ENCODE measurements at places on chromosomes 4 and X.
A peak's percentile ranks its signal among the peaks of the same experiment; 100 is the strongest.

DNA sequence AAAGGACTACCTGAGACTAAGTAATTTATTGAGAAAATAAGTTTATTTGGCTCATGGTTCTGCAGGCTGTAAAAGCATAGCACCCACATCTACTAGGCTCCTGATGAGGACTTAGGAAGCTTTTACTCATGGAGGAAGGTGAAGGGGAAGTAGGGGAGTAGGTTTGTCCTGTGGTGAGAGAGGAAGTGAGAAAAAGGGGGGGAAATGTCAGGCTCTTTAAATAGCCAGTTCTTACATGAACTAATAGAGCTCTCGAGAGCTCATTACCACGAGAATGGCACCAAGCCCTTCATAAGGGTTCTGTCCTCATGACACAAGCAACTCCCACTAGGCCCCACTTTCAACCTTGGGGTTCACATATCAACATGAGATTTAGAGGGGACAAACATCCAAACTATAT is 125.5 kb upstream of the NRK start:
- H3K4me3 ChIP-seq, result no peak overlapping the region
- no peaks in the 10 kb centered on the region for H3K36me3 ChIP-seq
- no peaks in the 10 kb centered on the region for H3K27me3 ChIP-seq
- H3K4me1 ChIP-seq, result no peaks in the 10 kb centered on the region
- H3K27ac ChIP-seq, result no peak overlapping the region
- no peak for DNase-seq

- no peaks in the 10 kb centered on the region for H3K27me3 ChIP-seq
- H3K36me3 ChIP-seq, result no peaks in the 10 kb centered on the region
- no peak overlapping the region for H3K27ac ChIP-seq
- no peak overlapping the region for H3K4me3 ChIP-seq
- DNase-seq, result peak; percentile 27
- H3K4me1 ChIP-seq, result no peaks in the 10 kb centered on the region
Measured at GRCh38 chr4:134388351-134388750, 186.8 kb upstream of the PABPC4L start.

DNA sequence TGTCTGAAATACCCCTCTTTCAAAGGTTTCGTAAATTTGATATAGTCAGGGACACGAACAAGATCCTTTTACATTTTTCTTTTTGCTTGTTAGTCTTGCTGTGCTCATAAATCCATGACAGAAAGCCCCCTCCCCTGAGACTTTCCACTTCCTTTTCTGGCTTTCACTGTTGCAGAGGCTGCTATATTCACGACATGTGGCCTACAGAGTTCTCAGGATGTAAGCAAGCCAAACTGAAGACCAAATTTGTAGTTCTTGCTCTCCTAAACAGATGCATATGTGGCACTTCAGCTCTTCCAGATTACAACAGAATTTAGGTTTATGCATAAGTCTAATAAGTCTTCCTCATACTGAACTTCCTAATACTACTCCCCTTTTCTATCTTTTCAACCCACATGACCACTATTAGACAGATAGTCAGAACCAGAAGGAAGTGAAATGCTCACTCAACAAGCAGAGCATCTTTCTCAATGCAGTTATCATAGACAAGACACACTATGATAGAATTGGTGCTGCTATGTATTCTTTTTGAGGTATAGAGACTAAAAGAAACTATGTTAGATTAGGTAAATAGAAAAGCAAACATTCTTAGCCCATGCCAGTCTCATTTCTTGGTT is 15.0 kb downstream of the BTK start:
- H3K27me3 ChIP-seq, result no peaks in the 10 kb centered on the region
- no peak overlapping the region for H3K27ac ChIP-seq
- no peaks in the 10 kb centered on the region for H3K36me3 ChIP-seq
- H3K4me3 ChIP-seq, result no peak overlapping the region
- DNase-seq, result no peak

GRCh38 chr4:38791010-38791409 is 8.2 kb upstream of the TLR10 start:
- no peak overlapping the region for H3K27ac ChIP-seq
- no peaks in the 10 kb centered on the region for H3K4me1 ChIP-seq
- no peak for DNase-seq
- no peak overlapping the region for H3K4me3 ChIP-seq
- no peaks in the 10 kb centered on the region for H3K36me3 ChIP-seq

GRCh38 chr4:87716371-87717265 is 66.5 kb downstream of the DMP1 start:
- H3K27ac ChIP-seq, result no peak overlapping the region
- H3K4me1 ChIP-seq, result no peaks in the 10 kb centered on the region
- H3K27me3 ChIP-seq, result no peaks in the 10 kb centered on the region

DNA sequence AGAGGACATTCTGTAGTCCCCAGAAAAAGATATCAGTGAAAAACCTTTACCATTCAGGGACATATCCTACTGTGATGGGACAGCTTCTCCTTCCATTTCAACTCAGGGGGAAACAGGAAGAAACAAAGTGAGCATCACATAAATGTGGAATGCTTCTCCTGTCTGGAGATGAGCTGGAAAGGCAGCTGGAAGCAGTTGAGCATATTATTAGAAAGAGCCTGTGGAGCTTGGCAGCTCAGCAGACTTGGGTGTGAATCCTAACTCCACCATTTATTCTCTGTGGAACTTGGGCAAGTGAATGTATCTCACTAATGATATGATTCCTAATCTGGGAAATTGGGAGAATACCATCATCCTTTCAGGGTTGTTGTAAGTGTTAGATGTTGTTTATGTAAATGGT is 232.1 kb upstream of the F9 start:
- no peaks in the 10 kb centered on the region for H3K4me1 ChIP-seq
- H3K36me3 ChIP-seq, result no peaks in the 10 kb centered on the region
- no peak for DNase-seq
- no peak overlapping the region for H3K4me3 ChIP-seq

GRCh38 chr4:5893004-5893580 is at the start of gene CRMP1:
CRMP1 (minus strand) TSS chr4:5893086; CDS start chr4:5892969, 117 bp downstream.
- peaks cover 26% of the 10 kb centered on the region for H3K27me3 ChIP-seq
- H3K4me1 ChIP-seq, result peaks cover 8% of the 10 kb centered on the region
- no peak within 1 kb of the TSS for H3K27ac ChIP-seq

DNA sequence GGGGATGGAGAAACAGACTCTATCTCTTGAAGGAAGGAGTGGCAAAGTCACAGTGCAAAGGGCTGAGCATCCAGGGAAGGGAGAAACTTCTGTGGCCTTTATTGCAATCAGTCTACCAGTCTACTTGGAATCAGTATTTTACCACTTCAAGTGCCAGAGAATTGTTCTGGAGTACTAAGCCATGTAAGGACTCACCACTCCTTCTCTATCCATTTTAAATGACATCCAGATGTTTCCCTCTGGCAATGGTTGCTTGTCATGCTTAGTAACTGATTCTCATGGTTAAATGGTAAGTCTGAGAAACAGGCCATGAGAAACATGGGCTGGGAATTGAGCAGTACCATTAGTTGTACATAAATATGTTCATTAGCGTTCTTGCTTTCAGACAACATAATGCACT is 21.1 kb upstream of the SMIM10 start:
- H3K4me3 ChIP-seq, result no peak overlapping the region
- no peaks in the 10 kb centered on the region for H3K36me3 ChIP-seq
- DNase-seq, result no peak
- no peak overlapping the region for H3K27ac ChIP-seq
- no peaks in the 10 kb centered on the region for H3K4me1 ChIP-seq

GRCh38 chr4:181593703-181594102 is 649.5 kb upstream of the TENM3 start:
- H3K27ac ChIP-seq, result no peak overlapping the region
- H3K4me1 ChIP-seq, result no peaks in the 10 kb centered on the region
- no peak overlapping the region for H3K4me3 ChIP-seq
- no peaks in the 10 kb centered on the region for H3K36me3 ChIP-seq
- DNase-seq, result no peak

DNA sequence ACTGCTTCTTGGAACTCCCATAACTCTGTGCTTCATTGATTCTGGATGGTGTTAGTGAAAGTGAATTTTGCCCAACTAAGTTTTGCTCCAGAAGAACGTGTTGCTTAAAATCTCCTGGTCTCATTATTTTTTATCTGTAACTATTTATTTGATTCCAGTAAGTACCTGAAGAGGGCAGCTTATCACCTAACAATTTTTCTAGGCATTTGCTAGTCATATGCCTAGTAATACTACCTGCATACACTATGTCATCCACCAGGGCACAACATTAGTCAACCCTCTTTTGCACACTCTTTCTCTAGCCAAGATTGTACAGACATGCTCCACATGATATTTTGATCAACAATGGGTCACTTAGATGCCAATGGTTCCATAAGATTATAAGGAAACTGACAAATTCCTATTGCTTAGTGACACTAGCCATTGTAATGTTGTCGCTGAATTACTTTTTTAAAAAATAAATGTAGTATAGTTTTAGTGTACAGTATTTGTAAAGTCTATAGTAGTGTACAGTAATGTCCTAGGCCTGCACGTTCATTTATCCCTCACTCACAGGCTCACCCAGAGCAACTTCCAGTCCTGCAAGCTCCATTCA is 499.9 kb upstream of the AADAT start:
- no peaks in the 10 kb centered on the region for H3K4me1 ChIP-seq
- H3K4me3 ChIP-seq, result no peak overlapping the region
- no peaks in the 10 kb centered on the region for H3K36me3 ChIP-seq
- H3K27me3 ChIP-seq, result no peaks in the 10 kb centered on the region

DNA sequence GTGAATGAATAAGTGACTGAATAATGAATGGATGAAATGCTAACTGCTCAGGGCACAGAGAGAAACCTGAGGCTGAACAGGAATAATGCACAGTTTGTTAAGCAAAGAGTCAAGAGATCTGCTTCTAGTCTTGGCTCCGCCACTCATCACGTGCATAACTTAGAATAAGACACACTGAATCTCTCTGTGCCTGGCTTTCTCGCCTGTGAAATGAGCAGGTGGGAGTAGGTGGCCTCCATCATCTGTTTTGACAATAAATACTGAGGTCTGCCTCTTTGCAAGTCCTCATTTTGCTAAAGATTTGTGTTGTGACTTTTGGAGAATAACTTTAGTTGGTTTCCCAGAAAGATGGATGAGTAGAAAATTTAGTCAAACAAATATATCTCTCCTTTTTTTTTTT is 318.0 kb downstream of the FBXW7 start:
- H3K36me3 ChIP-seq, result no peaks in the 10 kb centered on the region
- peaks cover 3% of the 10 kb centered on the region for H3K4me1 ChIP-seq
- no peak for DNase-seq
- no peak overlapping the region for H3K4me3 ChIP-seq
- no peaks in the 10 kb centered on the region for H3K27me3 ChIP-seq
- no peak overlapping the region for H3K27ac ChIP-seq

- H3K4me1 ChIP-seq, result no peaks in the 10 kb centered on the region
- H3K27ac ChIP-seq, result no peak overlapping the region
- no peak overlapping the region for H3K4me3 ChIP-seq
- no peak for DNase-seq
- no peaks in the 10 kb centered on the region for H3K36me3 ChIP-seq
Measured at GRCh38 chr4:81039351-81039972, 9.0 kb downstream of the BMP3 start.

GRCh38 chrX:465418-466215 is 78.9 kb upstream of the PPP2R3B start:
- H3K27ac ChIP-seq, result no peak overlapping the region
- no peak for DNase-seq
- no peaks in the 10 kb centered on the region for H3K36me3 ChIP-seq
- no peaks in the 10 kb centered on the region for H3K27me3 ChIP-seq
- H3K4me1 ChIP-seq, result no peaks in the 10 kb centered on the region

DNA sequence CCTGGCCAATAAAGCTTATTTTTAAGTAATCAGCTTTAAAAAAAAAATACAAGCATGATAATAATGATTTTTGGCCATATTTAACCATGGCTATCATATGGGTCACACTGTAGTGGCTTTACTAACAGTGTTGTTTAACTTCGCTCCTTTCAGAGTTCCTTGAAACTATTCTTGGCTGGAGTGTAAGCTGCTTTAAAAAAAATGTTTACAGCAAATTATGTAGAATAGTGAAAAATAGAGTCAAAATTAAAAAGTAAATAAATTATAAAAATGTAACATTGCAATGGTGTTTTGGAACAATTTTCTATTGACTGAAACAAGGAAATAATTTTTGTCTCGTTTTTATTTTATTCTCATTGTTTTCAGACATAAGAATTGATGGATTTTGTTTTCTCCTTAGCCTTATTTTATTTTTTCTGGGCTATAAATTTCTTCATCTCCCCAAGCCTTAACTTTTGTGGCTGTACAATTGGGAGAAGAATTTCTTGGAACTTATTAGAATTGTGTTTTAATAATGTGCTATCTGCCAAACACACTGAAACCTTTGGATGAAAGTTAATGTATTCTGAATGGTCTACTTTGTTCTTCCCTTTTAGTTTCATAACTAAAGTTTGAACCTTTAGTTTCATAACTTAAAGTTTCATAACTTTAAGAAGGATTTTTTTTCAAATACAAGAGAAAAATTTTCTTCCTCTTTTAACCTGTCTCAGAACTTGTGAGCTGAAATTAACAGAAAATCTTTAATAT is 182.0 kb downstream of the ARHGAP24 start:
- no peaks in the 10 kb centered on the region for H3K27me3 ChIP-seq
- no peaks in the 10 kb centered on the region for H3K4me1 ChIP-seq
- no peaks in the 10 kb centered on the region for H3K36me3 ChIP-seq
- DNase-seq, result no peak
- no peak overlapping the region for H3K4me3 ChIP-seq
- no peak overlapping the region for H3K27ac ChIP-seq

- peaks cover 8% of the 10 kb centered on the region for H3K4me1 ChIP-seq
- H3K36me3 ChIP-seq, result no peaks in the 10 kb centered on the region
- no peaks in the 10 kb centered on the region for H3K27me3 ChIP-seq
- no peak overlapping the region for H3K27ac ChIP-seq
- DNase-seq, result no peak
Measured at GRCh38 chrX:41478381-41478911, 31.3 kb downstream of the NYX start.

DNA sequence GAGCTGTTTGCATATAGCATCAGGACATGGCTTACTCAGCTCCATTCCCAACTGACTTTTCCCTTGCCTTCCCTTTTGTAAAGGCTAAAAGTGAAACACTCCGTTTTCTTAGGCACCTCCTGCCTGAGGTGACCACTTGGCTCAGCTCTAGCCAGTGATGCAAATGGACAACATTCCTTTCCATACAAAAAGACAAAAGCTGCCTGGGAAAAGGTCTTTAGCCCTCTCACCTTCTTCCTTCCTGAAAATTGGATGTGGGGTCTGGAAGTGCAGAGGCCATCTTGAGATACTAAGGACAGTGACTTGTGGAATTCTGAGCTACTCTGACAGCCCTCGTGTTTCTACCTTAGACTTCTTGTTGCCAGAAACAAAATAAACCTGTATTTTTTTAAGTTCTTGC is 27.7 kb upstream of the SFRP2 start:
- H3K4me1 ChIP-seq, result no peaks in the 10 kb centered on the region
- H3K27ac ChIP-seq, result no peak overlapping the region
- H3K27me3 ChIP-seq, result no peaks in the 10 kb centered on the region
- H3K4me3 ChIP-seq, result no peak overlapping the region
- DNase-seq, result peak; percentile 25
- H3K36me3 ChIP-seq, result no peaks in the 10 kb centered on the region
